ENCODE measurements at places on chromosomes 5 and 9. TPM values are rescaled to one million over a fixed set of nuclear protein-coding genes. Genes with fewer than 3 reads are reported as not detected.

Gene IL4
- total RNA-seq = not detected

Gene IL7R
- total RNA-seq = 3.2 TPM

Gene ANKRD18A
- total RNA-seq = 0.75 TPM

Gene CORO2A
- total RNA-seq = 0.18 TPM

Gene OMD
- total RNA-seq = 0.94 TPM

Gene SOX30
- total RNA-seq = not detected

Gene FRRS1L
- total RNA-seq = 0.28 TPM

Gene PCDHB14
- 1.6 TPM for total RNA-seq

Gene RNF183
- total RNA-seq = not detected

Gene HCN1
- not detected for total RNA-seq

Gene OBP2B
- total RNA-seq = not detected

Gene TAS2R1
- not detected for total RNA-seq

Gene OR1J2
- not detected for total RNA-seq

Gene DHX29
- 30.7 TPM for total RNA-seq

Gene RALGDS
- total RNA-seq = 30.9 TPM

Gene ANXA1
- total RNA-seq = 467 TPM

Gene FIBCD1
- total RNA-seq = 0.19 TPM

Gene FBXL17
- total RNA-seq = 5.3 TPM

Gene GABRP
- total RNA-seq = 0.36 TPM

Gene TUSC1
- total RNA-seq = 7.0 TPM

Gene SPATA31A1
- not detected for total RNA-seq

Gene CNTFR
- total RNA-seq = not detected

Gene CAMSAP1
- 25.2 TPM for total RNA-seq

Gene MYMK
- total RNA-seq = not detected

Gene ASS1
- 4.2 TPM for total RNA-seq

Gene TMEM215
- not detected for total RNA-seq

Gene ARHGEF37
- total RNA-seq = 9.4 TPM

Gene PPP3R2
- total RNA-seq = not detected

Gene FGD3
- total RNA-seq = not detected

Gene ELAVL2
- total RNA-seq = 0.09 TPM

Gene ECM2
- total RNA-seq = 0.18 TPM

Gene IDNK
- 2.9 TPM for total RNA-seq

Gene PLAC8L1
- total RNA-seq = 0.38 TPM

Gene SPINK6
- not detected for total RNA-seq

Gene C9orf153
- total RNA-seq = 0.09 TPM

Gene FAM200C
- 2.3 TPM for total RNA-seq

Gene EIF4EBP3
- 0.75 TPM for total RNA-seq

Gene PCDHB2
- total RNA-seq = 3.5 TPM

Gene ZBTB5
- 6.7 TPM for total RNA-seq

Gene CTSV
- total RNA-seq = 0.54 TPM

Gene RASEF
- 0.09 TPM for total RNA-seq

Gene ARHGEF39
- total RNA-seq = 0.38 TPM

Gene LRRC19
- not detected for total RNA-seq

Gene PRUNE2
- total RNA-seq = 20.7 TPM

Gene PROP1
- not detected for total RNA-seq

Gene PCDHAC2
- total RNA-seq = 0.09 TPM

Gene NTNG2
- total RNA-seq = 0.28 TPM

Gene GFI1B
- not detected for total RNA-seq

Gene PCDHGB2
- total RNA-seq = 2.0 TPM

Gene LMNB1
- total RNA-seq = 50.4 TPM

Gene PCDHGA4
- total RNA-seq = 5.0 TPM

Gene SLC34A1
- total RNA-seq = not detected

Gene FBXL7
- total RNA-seq = 6.1 TPM

Gene NFIL3
- 3.2 TPM for total RNA-seq
